ENCODE measurements at places on chromosomes 12 and 14.

DNA sequence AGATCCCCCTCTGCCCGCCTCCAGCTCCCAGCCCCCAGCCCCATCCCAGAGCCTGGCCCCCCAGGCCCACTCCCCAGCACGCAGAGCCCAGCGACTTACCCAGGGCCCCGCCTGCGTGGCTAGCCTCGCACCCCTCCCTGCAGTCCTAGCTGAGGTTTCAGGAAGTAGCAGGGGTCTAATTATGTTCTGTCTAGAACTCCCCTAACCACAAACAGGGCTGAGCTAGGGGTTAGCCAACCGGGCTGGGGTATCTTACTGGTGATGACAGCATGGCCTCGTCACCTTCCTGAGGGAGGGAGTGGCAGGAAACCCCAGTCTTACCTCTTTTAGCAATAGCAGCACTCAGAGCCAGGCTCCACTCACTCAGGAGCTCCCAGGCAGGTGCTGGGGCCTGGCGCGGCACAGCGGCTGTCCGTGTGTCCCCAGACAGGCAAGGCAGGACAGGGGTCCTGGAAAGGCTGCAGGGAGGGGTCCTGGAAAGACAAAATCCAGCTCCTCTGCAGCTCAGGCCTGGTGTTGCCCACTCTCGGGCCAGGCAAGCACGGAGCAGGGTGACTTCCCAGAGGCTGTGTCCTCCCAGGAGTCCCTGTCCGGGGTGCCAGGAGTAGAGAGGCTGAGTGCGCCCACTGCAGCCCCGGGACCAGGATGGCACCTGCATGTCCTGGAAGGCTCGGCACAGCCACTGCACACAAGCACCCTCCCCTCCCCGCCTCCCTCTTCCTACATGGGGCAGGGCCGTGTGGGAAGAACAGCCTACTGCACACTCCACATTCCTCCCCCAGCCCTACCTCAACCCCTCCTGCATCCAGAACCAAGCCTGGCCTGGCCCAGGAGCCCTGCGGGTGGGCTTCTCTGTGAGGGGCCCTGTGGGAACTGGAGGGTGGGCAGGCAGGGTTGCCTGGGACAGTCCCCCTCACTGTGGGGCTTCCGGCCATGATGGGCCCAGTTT is at the start of gene GPR132:
TSS of gene GPR132 (minus strand) at position 151 of the 949 bp plus-strand sequence. CDS start 10,010 bp downstream, outside the sequence.
- peak; percentile 97 for DNase-seq

- DNase-seq = no peak
Measured at GRCh38 chr12:116039081-116039480, 238.4 kb downstream of the MED13L start.

GRCh38 chr12:8011331-8011730 is 21.2 kb upstream of the FOXJ2 start:
- DNase-seq = no peak

DNA sequence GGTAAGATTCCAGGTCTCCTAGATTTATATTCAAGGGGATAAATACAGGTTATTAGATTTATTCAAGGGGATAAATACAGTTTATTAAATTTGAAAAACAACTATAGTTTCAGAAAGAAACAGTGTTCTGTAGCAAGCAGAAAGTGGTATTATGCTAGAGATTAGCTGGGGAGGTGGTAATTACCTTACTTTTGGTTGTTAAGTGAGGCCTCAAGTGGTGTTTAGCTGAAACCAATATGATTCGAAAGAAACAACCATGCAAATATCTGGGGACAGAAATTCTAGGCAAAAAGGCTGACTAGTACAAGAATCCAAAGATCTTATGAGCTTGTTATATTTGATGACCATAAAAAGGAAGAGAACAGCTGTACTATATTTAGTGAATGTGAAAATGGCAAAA is 6.2 kb downstream of the OR4N5 start:
- no peak for DNase-seq

DNA sequence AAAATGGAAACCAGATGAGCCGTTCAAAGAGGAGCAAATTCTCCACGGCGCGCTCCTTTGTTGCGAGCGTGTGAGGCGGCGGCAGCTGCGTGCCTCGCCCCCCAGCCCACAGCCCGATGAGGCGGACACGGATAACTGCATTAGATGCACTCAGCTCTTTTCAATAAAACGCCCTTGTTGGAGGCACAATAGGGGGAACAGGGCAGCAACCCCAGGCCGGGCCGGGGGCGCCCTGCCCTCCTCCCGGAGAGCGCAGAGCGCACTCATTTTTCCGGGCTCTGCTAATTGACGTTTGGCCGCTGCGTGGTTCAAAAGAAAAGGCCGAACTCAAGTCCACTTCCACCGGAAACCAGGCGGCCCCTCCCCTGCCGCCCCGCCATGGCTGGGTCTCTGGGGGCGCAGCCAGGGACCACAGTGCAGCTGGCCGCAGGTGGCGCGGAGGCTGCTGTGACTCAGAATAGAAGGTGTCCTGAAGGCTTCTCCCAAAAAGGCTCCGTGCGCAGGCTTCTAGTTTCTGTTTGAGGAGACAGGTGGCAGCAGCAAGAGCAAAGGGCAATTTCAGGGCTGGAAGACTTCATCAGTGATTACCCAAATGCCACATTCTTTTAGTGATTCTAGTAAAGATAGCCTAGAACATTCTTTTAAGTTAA is 29.0 kb upstream of the SMOC1 start:
- no peak for DNase-seq

- DNase-seq = no peak
Measured at GRCh38 chr14:74511966-74512830, 18.6 kb downstream of the ISCA2 start.

GRCh38 chr12:40017488-40017887 is 88.4 kb downstream of the SLC2A13 start:
- no peak for DNase-seq

GRCh38 chr12:53709671-53710070 is 17.6 kb downstream of the CALCOCO1 start:
- DNase-seq = no peak

DNA sequence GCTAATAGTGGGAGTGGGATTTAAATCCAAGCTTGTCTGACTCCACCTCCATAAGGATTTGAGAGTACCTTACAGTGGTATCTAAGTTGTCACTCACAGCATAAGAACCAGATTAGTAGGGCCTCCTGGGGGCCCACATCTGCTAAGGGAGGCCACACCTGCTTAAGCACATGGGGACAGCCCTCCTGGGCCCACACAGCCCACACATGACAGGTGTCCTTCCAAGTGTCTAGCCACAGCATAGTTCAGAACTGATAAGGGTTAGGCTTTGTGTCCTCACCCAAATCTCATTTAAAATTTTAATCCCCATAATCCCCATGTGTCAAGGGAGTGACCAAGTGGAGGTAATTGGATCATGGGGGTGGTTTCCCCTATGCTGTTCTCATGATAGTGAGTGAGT is 186.0 kb upstream of the HMGA2 start:
- DNase-seq = no peak

DNA sequence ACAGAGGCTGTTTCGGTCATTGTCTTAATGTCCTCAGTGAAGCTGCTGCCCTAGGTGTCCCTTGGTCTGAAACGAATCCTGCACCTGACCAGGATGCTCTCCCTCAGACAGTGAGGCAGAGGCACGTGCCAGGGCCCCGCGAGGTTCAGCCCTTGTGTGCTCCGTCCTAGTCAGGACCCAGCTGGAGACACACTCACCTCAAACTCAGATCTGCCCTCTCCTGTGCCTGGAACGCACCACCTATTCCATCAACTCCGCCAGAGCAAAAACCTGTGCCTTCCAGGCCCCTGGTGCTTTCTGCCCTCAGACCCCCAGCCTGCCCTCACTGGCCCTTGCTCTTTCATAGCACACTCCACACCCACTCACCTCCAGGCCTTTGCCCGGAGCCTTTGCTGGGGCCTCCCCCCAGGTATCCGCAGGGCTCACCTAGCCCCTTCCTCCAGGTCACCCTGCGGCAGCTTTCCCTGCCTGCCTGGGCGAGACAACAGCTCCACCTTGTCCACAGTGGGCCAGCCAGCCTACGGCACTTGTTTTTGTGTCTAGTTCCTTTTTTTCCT is 150.6 kb downstream of the BCL11B start:
- no peak for DNase-seq

GRCh38 chr12:22126758-22127157 is 80.7 kb downstream of the CMAS start:
- no peak for DNase-seq

DNA sequence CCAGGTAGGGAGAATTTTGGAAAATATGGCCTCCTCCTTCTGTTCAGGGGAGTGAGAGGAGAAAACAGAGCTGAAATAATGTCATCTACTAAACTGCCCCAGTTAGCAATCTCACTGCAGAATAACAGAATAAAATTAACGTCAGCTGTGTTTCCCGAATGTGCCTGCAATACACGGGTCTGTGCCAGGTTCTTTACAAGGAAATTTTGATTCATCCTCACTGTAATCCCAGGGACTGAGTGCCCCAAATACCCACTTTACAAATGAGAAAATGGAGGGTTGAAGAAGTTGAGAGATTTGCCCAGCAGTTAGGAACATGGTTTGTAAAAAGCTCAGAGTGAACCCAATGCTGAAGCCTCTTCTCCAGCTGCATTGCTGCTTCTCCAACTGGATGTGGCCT is 21.3 kb upstream of the SERPINA6 start:
- no peak for DNase-seq

- peak; percentile 53 for DNase-seq
Measured at GRCh38 chr14:59028476-59029202, 159.8 kb upstream of the DAAM1 start.

- DNase-seq = no peak
Measured at GRCh38 chr12:71626768-71627167, 36.9 kb downstream of the ZFC3H1 start.

GRCh38 chr12:117080661-117081144 is 18.5 kb downstream of the TESC start:
- DNase-seq = no peak

DNA sequence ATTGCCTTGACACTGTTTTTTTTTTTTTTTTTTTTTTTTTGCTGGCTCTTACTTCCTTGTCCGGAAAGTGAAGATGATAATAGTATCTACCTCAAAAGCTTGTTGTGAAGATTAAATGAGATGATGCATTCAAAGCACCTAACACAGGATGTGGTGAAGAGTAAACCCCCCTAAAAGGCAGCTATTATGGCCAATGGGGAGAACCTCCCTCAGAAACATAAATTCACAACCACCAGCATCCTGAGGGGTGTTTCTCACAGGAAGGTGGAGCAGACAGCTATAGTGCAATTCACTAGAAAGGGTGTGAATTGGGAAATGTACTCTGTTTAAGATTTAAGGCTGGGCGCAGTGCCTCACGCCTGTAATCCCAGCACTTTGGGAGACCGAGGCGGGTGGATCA is 85.4 kb upstream of the CRY1 start:
- DNase-seq = no peak

DNA sequence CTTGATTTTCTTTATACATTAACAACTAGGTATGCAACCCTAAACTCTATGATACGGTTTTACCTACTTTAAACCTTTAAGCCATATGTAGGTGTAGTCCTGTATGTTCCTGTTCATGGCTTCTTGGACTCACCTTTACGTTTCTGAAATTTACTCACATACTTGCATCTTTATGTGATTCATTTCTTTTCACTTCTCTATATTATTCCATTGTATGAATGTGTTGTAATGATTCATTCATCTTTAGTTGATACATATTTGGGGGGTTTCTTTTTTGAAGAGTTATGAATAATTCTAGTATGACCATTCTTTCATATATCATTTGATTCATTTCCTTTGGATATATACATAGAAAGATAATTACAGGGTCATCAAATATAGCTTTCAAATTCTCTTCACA is 2.4 kb upstream of the TAS2R50 start:
- DNase-seq = no peak

DNA sequence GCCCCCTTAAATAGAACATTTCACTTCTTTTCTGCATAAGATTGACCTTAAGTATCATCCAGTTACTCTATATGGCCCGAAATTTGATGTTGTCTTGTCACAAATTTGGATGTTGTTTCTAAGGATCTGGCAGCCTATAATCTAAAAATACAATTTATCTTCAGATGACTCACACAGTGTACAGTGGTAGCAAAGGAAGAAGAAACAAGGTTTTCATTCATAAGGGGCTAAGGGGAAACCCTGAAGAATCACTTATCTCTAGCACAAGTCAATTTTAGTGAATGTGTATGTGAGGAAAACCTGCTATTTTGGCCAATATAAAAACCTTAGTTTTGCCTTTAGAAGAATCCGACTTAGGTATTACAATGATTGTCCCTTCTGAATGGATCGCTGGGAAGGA is 606.3 kb upstream of the LRFN5 start:
- DNase-seq = no peak

DNA sequence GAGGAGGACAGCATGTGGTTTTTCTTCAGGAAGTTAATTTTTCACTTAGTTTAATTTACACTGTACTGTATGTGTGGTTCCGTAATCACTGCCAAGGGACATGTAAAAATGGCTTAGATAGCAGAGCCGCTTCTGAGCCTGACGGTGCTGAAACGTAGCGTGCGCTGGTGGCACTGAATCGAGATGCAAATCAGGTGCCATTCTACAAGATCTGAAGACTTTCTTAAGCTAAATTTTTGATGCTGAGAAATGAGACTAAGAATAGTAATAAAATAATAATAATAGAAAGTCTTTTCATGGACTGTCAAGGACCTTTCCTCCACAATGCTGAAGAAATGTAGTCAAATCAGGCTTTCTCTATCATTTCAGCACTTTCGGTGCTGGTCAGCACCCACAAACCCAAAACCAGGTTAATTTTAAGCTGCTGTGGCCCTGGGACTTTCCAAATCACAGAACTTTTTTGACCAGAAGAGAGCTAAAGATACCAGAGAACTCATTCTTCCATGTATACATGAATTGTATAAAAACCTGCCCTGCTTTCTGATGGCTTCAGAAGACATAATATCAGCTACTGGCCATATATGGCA is 183.3 kb upstream of the LMO3 start:
- DNase-seq = no peak

DNA sequence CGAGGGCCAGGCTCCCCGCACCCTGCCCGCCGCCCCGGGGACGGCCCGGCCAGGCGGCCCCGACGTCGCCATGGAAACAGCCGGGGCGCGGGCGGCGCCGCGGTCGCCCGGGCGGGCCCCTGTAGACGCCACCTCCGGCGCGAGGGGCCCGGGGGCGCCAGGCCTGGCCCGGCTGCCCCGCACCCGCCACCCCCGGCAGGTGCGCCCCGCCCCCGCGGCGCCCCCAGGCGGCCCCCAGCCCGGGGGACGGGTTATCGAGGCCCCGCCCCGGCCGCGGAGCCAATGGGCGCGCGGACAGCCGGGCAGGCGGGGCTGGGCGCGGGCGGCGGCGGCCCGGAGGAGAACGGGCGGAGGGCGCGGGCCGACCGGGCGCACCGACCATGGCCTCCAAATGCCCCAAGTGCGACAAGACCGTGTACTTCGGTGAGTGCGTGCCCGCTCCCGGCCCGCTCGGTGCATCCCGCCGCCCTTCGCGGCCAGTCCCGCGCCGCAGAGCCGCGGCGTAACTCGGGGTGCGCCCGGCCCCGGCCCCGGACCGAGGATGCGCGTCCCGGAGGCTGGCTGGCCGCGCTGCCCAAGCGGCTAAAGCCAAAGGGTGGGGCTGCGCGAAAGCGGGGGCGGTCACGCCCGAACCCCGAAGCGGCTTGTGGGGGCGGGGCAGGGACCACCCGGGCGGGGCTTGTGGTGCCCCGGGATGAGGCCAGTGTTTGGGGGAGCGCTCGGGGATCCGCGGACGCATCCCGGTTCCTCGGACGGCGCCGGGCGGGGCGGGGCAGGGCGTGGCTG is at the start of gene CRIP2:
TSS of gene CRIP2 (plus strand) at position 339 of the 786 bp plus-strand sequence. CDS start at position 381, 42 bp downstream.
- DNase-seq = no peak

GRCh38 chr14:24734917-24735500 is 101.0 kb upstream of the GZMB start:
- peak; percentile 50 for DNase-seq

Data from activated CD4-positive, alpha-beta T cell treated with anti-CD3 and anti-CD28 coated beads, Interleukin-2, amount 50 U/mL, for 16 hours (primary cell).